ENCODE measurements at places on chromosomes 7 and 10. TPM values are rescaled to one million over a fixed set of nuclear protein-coding genes. Genes with fewer than 3 reads are reported as not detected.

DNA sequence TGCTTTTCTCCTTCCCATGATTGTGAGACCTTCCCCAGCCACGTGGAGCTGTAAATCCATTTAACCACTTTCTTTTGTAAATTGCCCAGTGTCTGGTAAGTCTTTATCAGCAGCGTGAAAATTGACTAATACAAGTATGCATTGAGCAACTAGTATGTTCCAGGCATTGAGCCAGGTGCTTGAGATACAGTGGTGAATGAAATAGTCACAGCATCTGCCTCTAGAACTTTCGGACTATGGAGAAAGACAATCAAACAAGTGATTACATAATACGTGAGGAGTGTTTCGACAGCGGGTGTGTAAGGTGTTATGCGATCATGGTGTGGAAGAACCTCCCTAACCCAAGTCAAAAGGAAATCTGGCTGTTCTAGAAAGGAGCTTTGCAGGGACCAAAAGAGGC, 21.6 kb upstream of the NUP205 start:
- DNase-seq, result no peak

COBL gene
- total RNA-seq, result 1.4 TPM

HOXA10 gene
- total RNA-seq, result 11.5 TPM

DNA sequence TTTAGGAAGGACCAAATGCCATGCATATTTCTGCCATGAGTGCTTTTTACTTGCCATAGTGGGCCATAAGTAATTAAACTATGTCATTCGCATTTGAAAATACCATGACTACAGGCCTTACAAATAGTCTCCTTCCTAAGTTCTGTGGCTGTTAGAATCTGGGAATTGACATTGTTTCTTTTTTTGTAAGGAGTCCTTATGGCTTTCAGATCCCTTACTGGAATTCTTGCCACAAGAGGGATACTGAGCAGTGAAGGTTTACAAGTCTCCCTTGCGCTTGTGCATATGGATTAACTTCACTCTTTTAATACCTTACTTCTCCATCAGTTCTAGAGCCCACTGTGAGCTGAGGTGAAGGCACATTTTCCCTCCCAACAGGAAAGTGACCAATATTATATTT, 166.0 kb downstream of the NRG3 start:
- peak; percentile 0 for DNase-seq
